Daoy (cell line): ENCODE measurements at places on chromosomes 2 and 18. TPM values are rescaled to one million over a fixed set of nuclear protein-coding genes. Genes with fewer than 3 reads are reported as not detected.

DNA sequence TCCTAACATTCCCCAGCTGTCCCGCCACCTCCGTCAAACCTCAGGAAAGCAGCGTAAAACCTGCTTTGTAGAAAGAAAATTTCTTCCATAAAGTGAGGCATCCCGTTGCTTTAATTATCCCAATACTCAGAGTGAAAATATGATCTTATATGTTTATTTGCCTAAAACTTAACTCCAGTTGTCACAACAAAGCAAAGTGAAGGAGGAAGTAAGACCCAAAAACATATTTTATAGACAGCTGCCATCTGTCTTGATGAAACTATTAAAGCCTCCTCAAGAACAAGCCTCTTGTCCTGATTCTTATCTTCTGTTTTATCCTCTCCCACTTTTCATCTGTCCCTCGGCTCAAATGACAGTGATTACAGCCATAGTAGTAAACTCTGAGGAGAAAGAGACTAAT lies 28.9 kb upstream of the LPIN2 start:
- DNase-seq = no peak

- peak; percentile 61 for DNase-seq
Measured at GRCh38 chr2:121284463-121285449, at the start of gene TFCP2L1. Gene TFCP2L1 (minus strand): TSS chr2:121285202. CDS start chr2:121285109, 93 bp downstream.

Gene ACADL
- not detected in 2 replicates for total RNA-seq

Gene EN1
- 1.8 and 3.2 TPM in 2 replicates for total RNA-seq

- DNase-seq = no peak
Measured at GRCh38 chr2:18149660-18150246, 271.3 kb downstream of the KCNS3 start.

DNA sequence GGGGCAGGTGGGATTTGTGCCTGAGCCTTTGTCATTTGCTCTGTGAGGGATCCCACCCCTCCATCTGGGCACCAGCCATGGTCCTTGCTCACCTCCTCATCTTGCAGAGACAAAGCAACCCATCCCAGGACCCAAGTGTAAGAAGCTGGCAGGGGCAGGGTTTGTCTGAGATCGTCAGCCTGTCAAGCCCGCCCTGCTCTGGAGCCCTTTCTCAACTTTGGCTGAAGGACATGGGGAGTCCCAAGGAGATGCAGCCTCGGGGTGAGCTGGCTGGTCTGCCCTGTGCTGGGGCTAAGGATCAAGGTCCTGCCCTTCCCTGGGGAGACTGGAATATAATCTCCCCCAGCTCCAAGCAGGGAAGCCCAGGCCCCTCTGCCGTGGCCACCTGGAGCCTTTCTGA lies 86.0 kb downstream of the CAPN13 start:
- no peak for DNase-seq

- DNase-seq = no peak
Measured at GRCh38 chr2:30403592-30404312, 43.3 kb upstream of the LCLAT1 start.

Gene REG3A
- not detected in 2 replicates for total RNA-seq

DNA sequence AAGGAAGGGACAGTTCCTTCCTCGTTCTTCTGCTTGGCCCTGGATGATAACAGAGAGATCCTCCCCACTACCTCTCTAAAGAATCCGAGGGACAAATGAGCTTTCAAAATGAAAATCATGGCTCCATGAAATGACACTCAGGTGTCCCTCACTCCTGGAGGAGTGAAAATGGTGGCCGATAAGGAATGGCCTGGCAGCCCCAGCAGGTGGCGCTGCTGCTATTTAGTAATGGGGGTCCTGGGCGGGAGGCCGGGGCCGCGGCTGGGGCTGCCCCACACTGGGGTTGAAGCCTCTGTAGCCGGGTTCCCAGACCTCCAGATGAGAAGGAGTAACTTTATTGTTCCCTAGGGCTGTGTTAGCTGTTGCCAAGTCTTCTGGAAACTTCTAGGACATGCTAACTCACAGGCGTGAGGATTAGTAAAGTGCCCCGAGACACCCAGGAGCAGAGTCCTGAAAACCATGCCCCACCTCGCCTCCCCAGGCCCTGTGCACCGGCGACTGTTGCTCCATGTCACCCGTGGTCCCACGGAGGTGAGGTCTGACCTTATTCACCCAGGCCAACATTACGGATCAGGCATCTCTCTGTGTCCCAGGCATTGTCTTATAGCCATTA lies 138.0 kb downstream of the CTIF start:
- peak; percentile 65 for DNase-seq

DNA sequence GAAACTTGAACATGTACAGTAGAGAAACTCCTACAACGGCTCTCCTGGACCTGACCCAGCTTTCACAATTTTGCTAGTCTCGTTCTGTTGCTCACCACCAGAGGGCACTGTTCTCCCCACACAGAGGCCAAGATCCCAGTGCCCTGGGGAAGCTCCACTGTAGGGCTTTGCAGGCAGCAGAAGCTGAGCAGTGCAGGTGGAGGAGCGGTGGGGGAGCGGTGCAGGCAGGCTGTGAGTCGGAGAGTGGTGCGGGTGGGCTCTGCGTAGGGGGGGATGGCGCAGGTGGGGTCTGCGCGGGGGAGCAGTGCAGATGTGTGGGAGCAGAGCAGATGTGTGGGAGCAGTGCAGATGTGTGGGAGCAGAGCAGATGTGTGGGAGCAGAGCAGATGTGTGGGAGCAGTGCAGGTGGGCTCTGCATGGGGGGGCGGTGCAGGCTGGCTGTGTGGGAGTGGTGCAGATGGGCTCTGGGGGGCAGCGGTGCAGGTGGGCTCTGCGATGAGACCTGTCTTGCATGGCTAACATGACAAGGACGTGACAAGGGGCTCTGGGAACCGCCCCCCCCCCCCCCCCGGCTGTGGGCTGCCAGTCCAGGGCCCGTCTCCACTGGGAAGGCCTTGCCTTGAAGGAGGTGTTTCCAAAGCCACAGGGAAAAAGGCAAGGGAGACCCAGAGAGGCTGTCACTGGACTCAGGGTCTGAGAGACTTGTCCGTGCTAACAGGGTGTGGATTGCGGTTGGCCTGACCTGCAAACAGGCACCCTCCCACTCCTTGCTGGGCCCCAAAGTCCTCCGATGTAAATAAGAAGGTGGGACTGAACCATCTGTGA lies 7.3 kb downstream of the CYS1 start:
- peak; percentile 82 for DNase-seq

DNA sequence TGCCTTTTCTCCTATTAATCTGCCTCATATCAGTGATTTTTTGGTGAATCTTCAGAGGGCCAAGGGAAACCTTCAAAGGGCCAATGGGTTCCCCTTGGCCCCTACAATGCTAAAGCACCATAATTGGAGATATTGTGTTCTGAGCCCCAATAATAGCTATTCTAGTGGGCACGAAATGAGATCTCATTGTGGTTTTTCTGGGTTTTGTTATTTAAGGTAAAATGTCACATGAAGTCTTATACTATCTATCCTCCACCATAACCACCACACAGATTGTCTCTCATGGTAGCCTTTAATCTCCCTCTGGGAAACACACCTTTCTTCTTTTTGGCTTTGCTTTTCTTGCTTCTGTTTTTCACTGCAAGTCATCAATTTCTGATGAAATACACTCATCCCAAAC lies 152.8 kb downstream of the B3GNT2 start:
- DNase-seq = no peak
